NCI-H1105 treated with DMSO at 0.1 percent for 48 hours (cell line): ENCODE measurements at places on chromosomes 7 and 10.

DNA sequence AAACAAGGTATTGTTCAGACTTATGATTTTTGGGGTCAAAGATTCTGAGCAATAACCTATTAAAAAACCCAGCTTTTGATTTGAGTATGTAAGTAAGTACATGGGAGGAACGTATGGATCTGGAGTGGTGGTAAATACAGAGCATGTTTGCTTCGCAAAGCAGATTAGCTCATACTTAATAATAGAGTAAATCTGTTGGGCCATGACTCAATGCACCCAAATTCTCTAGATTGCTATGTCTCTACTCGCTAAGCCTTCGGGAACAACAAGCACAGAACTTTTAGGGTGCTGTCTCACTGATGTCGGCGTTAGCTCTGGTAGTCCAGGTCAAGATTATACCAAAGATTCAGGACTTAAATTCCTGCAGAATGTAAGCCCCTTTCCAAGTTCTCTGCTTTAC is 807 bp upstream of the MINPP1 start:
- DNase-seq: no peak

GRCh38 chr10:132974886-132975830 is 32.8 kb upstream of the CFAP46 start:
- DNase-seq: no peak

- no peak for DNase-seq
These were observed 4.4 kb upstream of the CDH23 start for GRCh38 chr10:71392292-71392691.

DNA sequence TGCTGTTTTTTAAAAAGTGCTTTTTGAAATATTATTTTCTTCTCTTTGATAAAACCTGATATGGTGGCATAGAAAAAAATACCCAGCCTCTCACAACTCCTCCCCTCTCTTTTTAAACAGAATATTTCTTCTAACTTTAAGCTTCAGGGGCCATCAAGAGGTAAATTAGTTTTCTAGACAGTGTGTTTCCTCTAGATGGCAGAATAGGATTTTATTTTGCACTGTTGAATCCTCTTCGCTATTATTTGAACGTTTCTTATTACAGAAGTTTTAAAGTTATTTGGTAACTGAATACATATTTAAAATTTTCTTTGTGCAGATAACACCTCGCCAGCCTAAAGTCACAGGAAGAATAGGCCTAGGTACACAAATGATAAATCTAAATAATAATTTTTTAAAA is 30.3 kb downstream of the ARL5B start:
- DNase-seq: peak; percentile 18

- no peak for DNase-seq
These were observed 809 bp downstream of the SLC13A1 start for GRCh38 chr7:123198668-123199652.
